ENCODE measurements at places on chromosomes 5 and 9.

DNA sequence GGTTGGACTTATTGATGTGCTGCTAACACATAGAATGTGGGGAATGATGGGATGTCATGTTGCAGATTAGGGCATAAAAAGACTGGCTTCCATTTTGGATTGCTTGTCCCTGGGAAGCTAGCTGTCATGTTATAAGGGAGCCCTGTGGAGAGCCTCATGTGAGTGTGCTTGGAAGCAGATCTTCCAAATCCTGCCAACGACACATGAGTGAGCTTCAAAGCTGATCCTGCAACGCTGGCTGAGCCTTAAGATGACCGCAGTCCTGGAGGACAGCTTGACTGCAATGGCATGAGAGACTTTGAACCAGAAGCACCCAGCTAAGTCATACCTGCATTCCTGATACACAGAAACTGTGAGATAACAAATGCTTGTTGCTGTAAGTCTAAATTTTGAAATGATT is 63.6 kb downstream of the NRG2 start:
- no peak for DNase-seq

- peak; percentile 1 for DNase-seq
Measured at GRCh38 chr5:60287174-60287771, 393.7 kb upstream of the PDE4D start.

DNA sequence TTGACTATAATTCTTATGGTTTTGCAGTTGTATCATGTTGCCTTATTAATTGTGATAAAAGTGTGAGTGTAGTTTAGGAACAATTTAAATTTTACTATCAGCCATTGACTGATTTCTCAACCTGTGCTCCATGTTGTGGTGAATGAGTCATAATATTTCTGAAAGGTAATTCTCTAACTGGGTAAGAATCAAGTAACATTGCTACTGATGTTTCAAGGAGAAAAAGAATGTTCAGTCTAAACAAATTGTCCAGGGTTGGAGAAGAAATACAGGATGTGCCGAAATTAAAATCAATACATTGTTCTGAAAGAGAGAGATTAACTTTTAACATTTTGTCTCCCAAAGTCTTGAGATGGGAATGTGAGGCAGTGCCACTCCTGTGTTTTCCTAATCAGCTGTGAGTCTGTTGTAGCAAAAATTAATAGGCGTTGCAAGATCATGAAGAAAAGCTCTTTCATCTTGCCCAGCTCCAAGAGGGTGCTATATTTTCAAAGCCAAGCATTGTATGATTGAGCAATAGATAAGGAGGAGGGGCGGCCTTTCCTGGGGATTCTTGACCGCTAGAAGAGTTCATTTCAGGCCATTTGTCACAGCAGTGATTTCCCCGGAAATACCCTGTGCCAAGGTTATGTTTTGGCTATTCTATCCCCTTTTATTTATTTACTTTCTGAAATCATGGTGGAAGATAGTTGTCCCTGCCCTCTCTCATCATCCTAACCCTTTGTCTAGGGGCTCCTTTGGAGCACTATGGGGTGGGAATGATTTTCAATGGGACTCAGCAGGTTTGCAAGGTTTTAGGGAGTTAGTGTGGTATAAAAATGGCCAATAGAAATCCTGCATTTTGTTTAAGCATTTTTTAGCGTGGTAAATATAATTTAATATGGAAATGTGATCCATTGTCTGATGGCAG is 151.6 kb downstream of the FOCAD start:
- no peak for DNase-seq

DNA sequence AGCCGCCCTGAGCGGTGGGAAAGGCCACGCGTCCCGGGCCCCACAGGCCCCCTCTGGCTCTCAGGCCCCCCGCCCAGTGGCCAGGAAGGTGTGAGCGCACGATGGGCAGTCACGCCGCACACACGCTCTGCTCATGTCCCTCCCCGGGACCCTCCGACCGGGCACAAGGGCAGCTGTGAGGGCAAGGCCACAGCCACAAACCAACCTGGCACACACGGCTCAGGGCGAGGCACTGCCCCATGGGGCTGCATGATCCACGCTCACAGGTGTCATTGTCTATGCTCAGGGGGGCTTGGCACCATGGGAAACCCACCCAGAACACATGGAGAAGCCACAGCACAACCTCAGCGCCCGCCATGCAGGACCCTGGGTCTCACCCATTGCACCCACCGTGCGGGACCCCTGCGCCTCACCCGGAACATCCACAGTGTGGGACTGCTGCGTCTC is 51.3 kb downstream of the SLC12A7 start:
- DNase-seq, result no peak

GRCh38 chr5:73640861-73641320 is 14.9 kb downstream of the ARHGEF28 start:
- no peak for DNase-seq

- DNase-seq, result no peak
Measured at GRCh38 chr5:148820461-148821395, 5.7 kb upstream of the ADRB2 start.

DNA sequence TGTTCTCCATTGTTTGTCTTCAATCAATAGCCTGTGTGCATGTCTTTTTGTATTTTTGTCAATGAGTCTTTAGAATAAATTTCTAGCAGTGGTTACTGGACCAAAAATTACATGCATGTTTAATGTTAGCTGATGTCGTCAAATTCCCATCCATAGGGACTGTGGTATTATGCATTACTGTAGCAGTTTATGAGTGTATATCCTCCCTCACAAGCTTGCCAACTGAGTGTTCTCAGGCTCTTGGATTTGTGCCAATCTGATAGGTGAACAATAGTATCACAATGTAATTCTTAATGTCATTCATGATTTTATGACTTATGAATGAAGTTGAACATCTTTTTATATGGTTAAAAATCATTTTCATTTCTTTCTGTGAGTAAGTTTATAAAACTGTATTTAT is 13.0 kb downstream of the SNX24 start:
- no peak for DNase-seq

DNA sequence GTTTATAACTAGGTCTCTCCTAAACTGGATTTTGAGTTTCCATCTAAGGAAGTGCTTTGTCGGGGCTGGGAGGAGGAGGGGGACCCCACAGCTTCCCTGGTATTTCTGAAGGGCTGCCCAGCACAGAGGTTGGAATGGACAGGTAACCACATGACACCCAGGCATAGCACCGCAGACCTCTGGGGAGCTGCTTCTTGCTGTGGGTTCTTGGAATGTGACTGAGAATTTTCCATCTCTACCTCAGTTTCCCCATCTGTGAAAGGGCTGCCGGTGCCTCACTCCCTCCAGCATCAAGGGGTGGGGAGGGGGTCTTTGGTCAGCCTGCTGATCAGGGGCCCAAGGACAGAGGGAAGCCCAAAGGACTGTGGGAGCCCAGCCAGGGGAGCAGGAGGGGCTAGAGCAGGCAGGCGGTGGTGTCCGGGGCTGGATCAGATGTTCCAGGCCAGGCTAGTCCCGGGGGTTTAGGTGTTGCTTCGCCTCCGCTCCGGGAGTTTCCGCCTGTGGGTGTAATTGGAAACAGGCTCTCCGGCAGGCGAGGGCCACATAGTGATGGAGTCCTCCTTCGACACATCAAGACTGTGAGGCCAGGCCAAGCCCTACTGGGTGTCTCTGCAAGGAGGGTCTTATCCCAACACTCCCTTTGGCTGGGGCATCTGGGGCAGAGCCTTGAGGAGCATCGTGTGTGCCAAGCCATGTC is 3.3 kb downstream of the OLFML2A start:
- no peak for DNase-seq

GRCh38 chr5:115064380-115064779 is 105.3 kb downstream of the TRIM36 start:
- DNase-seq, result no peak

- DNase-seq, result no peak
Measured at GRCh38 chr5:6713274-6714225, at the start of gene TENT4A. Gene TENT4A, plus strand, starts transcription at chr5:6713432. Its CDS starts 552 bp downstream, at chr5:6713984.

All from stimulated activated CD4-positive, alpha-beta T cell treated with anti-CD3 and anti-CD28 coated beads, Interleukin-2, amount 100 ng/mL, for 48 hours (primary cell).